ENCODE measurements at places on chromosomes 16 and 17.

- no peak for DNase-seq
These were observed 154.0 kb downstream of the SEC14L1 start for GRCh38 chr17:77294761-77295160.

DNA sequence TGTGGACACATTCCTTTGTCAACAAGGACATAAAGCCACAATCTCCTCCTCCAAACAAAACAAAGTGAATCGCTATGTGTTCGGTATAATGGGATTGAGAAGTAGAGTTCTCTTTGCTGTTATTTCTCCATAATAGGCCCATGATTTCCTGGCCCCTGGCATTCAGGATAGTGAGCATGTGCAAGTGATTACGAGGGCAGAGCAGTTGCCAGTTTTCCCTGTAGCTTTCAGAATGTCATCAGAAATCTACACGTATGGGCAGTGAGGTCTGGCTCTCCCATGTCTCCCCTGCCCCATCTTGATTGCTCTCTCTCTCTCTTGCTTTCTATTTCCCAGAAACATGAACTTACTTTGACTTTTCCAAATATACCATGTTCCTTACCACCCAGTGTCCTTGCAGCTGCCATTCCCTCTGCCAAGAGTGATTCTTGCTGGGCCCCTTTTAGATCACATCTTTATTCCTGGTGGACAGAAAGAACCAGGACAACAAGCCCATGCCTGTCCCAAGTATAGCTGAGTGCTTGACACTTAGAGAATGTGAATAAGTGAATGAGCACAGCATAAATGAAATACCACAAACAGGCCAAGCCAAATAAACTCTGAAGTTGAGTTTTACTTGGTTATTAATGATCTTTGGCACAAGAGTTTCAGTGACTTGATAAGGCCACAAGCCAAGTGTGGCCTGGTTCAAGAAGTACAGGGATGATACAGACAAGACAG, 273.1 kb downstream of the CDH13 start:
- no peak for DNase-seq

- DNase-seq: no peak
These were observed 20.3 kb upstream of the CDH5 start for GRCh38 chr16:66346221-66346620.

DNA sequence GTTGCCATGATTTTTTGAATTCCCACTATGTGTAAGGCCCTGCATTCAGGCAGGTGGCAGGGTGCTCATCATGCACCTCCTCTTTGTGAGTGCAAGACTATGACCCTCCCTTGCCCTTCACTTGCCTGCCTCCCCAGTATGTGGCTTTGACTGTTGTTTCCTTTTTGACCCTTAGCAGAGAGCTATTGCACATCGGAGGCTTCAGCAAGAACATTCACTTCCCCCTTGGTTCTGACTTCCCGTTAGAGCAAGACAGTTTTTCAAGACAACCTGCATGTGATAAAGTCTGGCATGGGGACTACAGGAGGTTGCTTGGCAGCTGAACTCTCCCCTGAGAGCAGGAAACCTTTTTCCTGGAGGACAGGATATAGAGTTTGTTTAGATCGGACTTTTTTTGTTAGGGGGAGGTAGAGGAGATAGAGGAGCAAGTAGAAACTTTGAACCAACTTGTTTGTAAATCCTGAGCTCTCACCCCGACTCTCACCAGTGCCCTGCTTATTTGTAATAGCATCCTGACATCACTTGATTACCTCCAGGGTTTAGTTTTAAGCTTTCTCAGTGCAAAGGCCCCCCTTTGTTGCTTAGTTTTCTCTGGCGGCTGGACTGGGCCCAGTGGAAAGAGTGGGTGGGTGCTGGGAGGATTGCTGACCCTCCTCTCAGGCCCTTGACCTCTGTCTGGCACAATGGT, 34.3 kb downstream of the LIMD2 start:
- no peak for DNase-seq

DNA sequence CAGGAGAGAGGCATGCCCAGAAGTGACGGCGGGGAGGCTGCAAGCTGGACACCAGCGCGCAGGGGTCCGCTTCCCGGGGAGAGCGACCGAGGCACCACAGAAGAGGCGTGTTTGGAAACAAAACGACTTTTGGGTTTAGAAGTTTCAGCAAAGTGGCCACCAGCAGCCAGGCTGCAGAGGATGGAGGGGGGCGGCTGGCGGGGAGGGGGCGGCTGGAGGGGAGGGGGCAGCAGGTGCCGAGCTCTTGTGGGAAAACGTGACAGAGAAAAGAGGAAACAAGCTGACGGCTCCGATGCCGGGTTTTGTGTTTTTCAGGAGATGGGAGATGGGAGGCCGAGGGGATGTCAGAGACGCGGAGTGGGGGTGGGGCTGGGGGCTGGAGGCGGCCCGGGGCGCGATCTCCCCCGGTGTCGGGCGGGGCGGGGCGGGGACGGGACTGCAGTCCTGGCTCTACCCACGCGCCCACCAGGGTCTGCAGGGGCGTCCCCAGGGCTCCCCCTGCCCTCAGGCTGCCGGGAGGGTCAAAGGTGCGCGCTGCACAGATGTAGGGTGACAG, 32.1 kb upstream of the RPH3AL start:
- no peak for DNase-seq

GRCh38 chr17:10657879-10658278, 770 bp upstream of the MYH3 start:
- no peak for DNase-seq

All from hepatic stellate cell (primary cell).